Frontal cortex (tissue), 4 donors: ENCODE measurements at places on chromosomes 12 and 14. TPM values are rescaled to one million over a fixed set of nuclear protein-coding genes. Genes with fewer than 3 reads are reported as not detected.

GRCh38 chr12:66724616-66725015 is 45.7 kb upstream of the GRIP1 start:
- no peak for DNase-seq

- DNase-seq, result no peak
These were observed 20.8 kb upstream of the STRAP start for GRCh38 chr12:15861404-15861803.

DNA sequence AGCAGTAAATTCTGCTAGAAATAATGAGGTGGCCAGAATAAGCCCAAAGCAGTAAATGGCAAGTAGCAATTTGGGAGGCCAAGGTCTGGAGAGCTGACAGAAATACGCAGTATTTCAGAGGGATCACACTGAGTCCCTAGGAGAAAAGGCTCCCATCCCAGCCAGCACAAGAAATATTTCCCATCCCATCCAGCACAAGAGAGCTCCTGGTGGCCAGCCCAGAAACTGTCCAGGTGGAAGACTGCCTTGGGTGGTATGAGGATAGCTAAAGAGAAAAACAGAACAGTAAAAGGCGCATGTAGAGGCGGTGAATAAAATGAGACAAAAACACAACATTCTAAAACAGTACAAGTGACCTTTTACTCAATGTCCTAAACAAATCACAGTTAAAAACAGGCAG is 120.7 kb downstream of the HECTD4 start:
- no peak for DNase-seq

- no peak for DNase-seq
These were observed 25.1 kb downstream of the CDK17 start for GRCh38 chr12:96375170-96375569.

Gene LMO3
- 1,227 TPM for total RNA-seq

DNA sequence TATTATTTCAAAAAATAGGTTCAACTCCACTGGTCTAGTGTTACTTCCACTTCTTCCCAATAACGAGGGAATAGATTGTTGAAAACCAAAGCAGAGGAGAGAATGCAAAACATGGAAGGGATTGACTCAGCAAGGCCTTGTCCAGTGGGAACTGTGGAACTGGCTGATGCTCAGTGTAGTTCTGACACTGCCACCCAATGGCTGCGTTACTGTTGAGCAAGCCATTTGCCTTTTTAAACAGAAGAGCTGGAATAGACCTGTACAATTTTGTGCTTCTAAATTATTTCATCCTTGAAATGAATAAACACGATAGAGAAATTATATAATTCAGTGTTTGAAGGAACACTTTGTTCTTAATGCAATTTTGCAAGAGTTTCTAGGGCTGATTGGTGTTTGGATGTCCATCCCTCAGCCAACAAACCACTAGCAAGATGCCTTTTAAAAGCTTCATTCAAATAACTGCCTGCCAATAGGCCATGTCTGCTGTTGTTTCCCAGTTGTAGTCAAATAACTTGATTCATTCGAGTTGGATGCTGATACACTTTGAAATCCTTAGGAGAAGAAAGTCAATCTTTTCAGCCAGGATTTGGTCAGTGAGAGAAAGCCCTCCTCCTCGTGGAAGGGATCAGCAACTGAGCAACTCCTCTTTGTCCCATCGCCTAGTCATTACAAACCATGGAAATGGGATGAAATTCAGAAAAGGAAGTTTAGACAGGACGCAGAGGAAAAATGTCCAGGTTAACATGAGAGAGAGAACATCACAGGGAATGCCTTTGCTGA is 7.3 kb upstream of the MGP start:
- no peak for DNase-seq

GRCh38 chr12:71594214-71594948 is 69.3 kb downstream of the ZFC3H1 start:
- DNase-seq, result no peak

DNA sequence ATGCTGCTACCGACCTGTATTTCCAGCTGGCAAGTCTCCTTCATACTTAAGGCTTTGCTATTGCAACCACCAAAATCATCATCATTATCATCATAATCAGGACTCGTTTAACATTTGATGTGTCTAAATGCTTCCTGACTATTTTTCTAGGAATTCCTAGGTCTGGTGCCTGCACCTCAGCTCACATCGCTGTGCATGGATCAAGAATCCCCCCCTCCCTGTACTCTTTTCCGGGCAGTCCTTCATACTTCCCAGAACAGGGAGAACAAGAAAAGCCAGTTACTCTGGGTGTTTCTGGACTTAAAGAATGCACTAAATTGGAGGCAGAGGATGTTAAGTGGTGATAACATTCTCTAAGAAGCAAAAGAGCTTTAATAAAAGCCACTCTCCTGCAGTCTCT is 9.4 kb downstream of the ERP27 start:
- DNase-seq, result no peak

GRCh38 chr12:105524961-105525360 is 194.5 kb downstream of the C12orf75 start:
- no peak for DNase-seq

DNA sequence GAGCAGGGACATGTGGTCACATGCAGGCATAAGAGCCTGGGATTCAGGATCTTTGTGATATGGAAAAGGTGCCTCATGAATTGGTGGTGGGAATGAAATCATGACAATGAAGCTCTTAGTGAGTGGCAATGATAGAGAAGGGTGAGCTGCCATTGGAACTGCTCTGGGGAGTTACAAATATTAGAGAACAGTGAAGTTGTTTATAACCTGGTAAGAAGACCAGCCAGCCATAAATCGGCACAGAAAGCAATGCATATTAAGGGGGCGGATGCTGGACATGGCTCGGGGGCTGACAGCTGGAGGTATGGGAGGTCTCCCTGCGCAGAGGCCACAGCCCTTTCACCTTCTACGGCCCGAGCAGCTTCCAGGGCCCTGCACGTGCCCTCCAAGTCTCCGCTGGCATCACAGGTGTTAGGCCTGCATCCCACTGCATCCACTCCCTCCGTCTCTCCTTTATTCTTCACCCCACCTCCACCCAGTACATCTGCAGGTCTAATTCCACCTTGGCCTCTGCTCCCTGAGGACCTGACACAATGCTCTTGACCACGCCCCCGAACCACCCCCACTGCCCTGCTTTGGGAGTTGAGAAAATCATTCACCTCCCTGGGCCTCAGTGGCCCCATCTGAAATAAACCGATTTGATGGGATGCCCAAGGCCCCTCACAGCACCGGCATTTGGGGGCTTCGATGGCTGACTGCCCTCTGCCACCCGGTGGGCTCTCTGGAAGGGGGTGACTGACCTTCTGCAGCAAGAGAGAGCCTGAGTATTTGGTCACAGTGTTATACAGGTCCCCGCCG is 4.1 kb downstream of the CACNA2D4 start:
- peak; percentile 6 for DNase-seq

GRCh38 chr12:111775205-111776193 is 8.8 kb downstream of the ALDH2 start:
- DNase-seq, result peak; percentile 51

Gene CCDC88C
- total RNA-seq, result 22.4 TPM

DNA sequence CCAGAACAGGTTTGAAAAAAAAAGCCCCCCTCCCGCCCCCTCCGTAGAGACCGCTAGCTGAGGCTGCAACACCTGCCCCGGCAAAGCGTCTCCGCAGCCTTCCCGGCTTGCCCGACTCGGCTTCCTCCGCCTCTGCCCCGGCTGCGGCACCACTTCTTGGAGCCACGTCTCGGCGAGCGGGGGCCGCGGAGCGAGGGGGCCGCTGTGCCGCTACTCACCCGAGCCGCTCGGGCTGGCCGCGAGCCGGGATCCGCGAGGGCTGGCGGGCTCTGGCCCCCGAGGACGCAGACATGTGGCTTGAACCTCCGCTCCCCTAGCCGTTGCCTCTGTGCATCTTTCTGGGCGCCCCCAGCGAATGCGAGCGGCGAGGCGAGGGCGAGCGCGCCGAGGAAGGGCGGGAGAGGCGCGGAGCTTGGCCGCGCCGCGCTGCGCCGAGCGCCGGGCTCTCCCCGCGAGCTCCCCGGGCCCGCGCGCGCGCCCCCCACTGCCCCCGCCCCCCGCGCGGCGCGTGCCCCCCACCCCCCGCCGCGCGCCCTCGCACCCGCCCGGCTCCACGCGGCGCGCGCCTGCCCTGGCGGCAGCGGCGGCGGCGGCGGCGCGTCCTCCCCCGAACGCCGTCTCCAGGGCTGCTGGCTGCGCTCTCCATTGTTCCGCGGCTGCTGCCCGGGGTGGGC is 249.5 kb downstream of the APAF1 start:
- DNase-seq, result peak; percentile 72

DNA sequence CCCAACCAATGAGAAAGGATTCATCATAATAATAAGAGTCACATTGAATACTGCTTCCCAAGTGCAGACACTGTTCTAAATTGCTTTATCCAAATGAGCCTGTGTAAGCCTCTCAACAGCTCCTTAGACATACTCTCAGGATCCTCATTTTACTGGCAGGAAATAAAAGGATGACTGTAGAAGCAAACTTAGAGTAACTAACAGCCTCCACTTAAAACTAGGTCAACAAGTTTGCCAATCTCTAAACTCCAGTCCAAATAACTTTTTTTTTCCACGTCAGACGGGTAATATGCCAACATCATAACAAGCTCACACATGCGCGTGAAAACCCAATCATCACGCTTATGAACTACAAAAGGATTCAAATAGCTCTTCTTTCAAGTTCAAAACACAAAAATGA is 15.3 kb upstream of the DPF3 start:
- no peak for DNase-seq

Gene SLC6A15
- total RNA-seq, result 81.1 TPM

DNA sequence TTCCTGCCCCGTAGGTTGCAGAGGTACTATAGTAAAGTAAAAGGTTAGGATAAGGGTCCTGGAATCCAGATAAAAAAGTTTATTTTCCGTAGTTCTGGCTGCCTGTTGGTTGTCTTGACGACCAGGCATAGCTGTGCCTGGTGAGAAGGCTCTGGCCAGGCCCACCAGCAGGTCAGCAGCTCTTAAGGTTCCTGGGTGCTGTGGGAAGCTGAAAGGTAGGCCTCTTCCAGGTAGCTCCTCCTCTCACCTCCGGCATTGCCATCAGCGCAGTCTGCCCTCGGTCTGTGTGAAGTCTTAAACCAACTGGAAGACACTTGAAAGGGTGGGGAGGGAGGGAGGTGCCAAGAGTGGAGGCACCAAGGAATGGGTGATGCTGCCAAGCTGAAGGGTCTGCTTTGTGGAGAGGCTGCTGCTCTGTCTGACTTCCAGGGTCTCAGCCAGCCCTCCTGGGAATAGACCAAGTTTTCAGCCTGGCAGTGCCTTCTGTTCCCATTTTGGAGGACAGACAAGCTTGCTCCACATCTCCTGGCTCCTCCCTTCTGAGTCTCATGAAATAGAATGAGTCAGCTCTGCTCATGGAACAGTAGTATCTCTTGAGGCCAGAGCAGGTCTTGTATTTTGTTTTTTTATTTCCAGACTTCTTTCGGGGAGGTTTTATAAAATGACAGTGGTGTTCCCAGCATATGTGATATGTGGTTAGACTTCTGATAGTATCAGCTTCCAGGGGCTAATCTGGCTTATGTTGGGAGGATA is 5.2 kb upstream of the ACADS start:
- DNase-seq, result no peak

- no peak for DNase-seq
These were observed 27.9 kb downstream of the HNRNPC start for GRCh38 chr14:21241218-21241819.

Gene BICDL1
- total RNA-seq, result 24.5 TPM

- DNase-seq, result no peak
These were observed 10.7 kb downstream of the DYRK4 start for GRCh38 chr12:4572680-4573079.

Gene TEX52
- total RNA-seq, result not detected

Gene SYT1
- 174 TPM for total RNA-seq

- DNase-seq, result no peak
These were observed 94.1 kb downstream of the NINJ2 start for GRCh38 chr12:569091-569676.

DNA sequence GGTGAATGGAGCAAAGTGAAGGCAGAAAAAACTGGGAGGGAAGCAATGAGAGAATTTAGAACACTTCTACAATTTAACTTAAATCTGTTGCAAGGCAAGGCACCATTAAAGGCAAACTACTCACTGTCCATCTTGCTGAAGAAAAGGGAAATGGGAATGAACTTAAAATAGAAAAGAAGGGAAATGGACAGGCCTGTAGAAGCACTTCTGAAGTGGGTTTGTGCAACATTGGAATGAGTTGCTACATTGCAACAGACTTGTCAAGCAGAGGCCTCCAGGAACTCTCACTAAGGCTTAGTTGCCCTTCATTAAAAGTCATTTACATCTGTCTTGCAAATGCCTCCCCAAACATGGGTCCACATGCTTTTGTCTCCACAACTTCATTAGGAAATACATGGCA is 13.7 kb upstream of the OR10AD1 start:
- no peak for DNase-seq
